ENCODE measurements at places on chromosomes 5 and 9.

GRCh38 chr5:39652036-39652435, 227.3 kb upstream of the DAB2 start:
- no peak for DNase-seq

DNA sequence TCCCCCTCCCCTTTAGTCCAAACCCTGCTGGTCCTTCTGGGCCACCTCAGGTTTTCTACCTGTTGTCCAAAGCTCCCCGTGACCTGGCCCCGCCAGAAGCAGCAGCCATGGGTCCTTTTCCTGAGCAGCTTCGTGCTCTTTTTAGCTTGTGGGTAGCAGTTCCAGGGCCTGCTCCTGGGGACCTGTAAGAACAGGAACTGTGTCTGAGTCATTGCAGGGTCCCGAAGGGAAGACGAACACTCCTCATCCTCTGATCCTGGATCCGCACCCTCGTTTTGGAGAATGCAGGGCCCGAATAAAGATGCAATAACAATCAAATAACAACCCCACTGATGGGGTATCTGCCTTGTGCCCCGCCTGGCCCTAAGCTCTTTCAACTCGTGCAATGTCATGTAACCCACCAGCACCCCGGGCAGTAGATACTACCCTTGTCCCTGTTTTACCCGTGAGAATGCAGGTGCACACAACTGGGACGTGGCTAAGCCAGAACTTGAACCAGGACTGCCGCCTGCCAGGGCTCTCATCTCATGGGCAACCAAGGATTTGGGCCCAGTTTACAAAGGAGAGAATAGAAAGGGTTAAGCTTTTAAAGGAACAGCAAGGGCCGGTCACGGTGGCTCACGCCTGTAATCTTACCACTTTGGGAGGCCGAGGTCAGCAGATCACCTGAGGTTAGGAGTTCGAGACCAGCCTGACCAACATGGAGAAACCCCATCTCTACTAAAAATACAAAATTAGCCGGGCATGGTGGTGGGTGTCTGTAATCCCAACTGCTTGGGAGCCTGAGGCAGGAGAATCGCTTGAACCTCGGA, 33.2 kb downstream of the NEK6 start:
- no peak for DNase-seq

- DNase-seq: no peak
Measured at GRCh38 chr5:153629027-153629895, 138.8 kb downstream of the GRIA1 start.

DNA sequence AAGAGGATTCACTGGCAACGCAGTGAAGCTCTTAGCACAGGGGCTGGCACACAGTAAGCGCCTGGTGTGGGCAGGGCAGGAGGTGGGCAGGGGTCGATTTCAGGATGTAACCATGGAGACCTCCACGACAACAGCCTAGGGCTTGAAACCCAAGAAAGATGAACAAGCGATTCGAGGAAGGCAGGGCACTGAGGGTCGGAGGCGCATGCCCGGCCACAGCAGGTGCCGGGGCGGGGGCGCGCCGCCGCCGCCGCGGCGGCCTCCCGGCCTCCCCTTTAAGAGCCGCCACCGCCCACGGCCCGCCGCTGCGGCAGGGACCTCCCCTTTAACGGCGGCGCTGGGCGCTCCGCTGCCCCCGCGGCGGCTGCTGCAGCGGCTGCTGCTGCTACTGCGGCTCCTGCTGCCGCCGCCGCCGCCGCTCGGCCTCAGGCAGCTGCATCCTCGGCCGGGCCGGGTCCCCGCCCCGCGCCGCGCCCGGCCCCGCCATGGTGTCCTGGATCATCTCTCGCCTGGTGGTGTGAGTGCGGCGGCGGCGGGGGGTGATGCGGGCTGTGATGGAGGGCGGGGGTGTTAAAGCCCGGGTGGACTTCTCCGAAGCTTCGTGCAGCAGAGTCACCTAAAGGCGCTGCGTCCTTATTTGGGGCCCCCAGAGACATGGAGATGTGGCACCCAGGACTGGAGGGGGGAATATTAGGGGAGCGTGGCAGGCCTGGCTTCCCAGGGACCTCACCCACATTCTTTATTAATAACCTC, at the start of gene REEP2:
TSS of gene REEP2 (plus strand) at position 334 of the 753 bp plus-strand sequence. CDS start at position 486, 152 bp downstream.
- DNase-seq: no peak

DNA sequence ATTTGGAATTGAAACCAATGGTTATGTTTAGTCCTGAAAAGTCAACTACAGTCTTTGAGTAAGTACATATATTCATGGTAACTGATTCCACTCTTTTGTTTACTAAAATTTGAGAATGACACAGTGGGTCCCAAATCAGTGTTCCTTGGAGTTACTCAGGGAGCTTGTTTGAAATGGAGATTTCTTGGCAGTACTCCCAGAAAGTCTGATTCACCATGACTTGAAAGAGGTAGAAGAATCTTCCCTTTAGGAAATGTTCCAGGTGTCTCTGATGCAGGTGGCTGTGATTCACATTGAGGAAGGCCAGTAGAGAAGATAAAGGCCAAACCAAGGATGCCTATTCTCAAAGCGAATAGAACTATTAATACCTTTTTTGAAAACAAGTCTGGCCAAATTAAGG, 1078.3 kb downstream of the CDH12 start:
- no peak for DNase-seq

GRCh38 chr9:134623258-134624066, 18.1 kb upstream of the COL5A1 start:
- no peak for DNase-seq

DNA sequence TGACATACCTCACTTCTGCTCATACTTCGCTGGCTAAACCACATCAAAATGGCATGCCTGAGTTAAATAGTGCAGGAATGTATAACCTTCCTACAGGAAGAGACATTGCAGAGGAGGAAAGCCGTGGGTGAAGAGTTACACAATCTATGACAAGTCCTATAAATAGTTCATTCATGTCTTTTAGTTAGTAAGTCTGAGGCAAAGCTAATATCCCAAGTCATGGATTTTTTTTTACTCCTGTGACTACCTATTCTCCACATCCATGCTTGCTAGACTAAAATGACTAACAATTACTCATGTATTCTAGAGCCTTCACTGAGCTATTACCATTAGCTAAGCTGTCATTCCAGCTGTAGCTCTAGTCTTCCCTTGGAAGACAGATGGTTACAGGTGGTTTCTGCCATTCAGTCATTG, 391.3 kb downstream of the NR2F1-AS1 start:
- DNase-seq: no peak

GRCh38 chr9:94081864-94082463, 2.3 kb upstream of the PTPDC1 start:
- no peak for DNase-seq
